ENCODE measurements at places on chromosomes 13 and 19.
A peak's percentile ranks its signal among the peaks of the same experiment; 100 is the strongest.

DNA sequence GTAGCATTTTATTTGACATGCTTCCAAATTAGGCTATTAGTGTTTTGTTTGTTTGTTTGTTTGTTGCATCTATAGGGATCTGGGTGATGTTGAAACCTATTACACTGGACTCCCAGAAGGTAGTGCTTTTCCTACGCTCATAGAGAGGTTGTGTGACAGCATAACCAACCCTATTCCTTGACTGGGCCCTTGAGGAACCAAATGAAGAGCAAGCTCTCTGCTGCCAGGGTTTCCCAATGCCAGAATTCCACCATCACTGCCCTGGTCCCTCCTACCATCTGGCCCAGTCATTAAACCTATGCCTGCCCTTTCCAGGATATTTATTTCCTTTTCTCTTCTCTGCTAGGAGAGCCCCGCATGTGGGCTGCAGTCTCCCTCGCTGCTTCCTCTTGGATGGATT is 210.6 kb downstream of the IRS2 start:
- no peak for DNase-seq

DNA sequence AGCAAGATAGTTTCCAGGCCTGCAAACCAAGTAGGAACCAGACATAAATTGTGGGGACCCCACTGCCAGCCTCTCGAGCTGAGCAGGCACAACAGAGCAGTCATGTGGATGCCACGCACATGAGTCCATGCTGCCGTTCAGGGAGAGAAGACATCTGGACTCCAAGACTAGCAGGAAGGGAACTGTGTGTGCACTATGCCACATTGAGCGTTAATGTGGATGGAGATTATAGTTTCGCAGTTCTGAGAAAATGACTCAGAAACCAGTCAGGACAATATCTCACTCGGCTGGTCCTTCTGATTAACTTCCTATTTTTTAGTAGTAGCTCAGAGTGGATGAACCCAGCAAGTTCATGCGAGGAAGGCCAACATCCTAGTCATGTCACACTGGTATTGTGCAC is 124.9 kb downstream of the CRYL1 start:
- peak; percentile 47 for DNase-seq

DNA sequence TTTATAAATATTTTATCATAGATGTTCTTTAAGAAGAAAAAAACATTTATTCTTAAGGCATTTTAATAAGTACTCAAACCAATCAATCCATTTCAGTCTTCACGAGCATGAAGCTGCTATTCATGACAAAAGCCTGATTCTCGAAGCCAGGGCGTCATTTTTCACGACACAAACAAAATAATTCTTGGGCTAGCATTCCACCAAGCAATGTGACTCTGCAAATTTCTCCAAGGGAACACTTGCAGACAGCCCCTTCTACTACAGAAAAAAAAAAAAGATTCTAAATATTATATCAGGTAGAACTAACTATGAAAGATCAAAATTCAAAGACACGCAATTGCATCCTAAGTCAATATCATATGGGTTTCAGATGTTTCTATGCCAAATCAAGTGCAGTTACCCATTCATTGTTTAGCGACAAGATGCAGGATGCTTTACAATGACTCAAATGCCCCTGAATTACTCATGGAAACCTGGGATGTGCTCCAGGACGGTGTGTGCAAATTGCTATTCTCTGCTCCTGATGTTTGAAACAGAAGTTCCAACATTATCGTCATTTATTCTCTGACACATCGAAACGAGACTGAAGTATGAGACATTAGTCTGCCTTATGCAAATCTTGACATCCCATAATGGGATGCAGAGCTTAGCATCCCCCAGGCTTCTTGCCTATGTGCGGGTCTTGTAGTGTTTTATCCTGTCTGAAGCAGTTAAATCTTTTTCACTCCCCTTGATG is 517.7 kb downstream of the MYO16 start:
- peak; percentile 80 for DNase-seq

DNA sequence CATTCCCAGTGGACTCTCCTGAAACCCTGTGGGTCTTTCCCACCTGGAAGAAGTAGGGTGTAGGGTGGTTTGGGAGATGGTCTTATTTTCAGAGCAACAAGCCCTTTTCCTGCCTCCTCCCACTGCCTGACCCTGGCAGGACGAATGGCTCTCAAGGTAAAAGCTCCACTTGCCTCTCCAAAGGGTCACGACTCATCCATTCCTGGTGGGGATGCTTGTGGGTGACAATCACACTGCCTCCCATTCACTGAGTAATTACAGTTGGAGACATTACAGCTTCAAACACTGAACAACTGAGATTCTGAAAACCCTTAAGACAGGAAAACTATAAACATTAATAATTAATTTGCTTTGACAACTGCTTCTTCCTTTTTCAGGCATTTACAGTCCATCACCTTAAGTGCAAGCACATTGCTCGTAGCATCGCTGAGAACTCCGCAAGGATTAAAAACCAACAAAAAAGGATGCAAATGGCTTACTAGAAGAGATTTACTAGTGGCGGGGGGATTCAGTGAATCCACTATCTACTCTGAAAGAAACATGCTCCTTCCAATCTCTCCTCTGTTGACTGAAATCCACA is 199.6 kb upstream of the IRS2 start:
- DNase-seq: no peak

- DNase-seq: no peak
These were observed 24.0 kb upstream of the ZNF573 start for GRCh38 chr19:37803249-37803840.

DNA sequence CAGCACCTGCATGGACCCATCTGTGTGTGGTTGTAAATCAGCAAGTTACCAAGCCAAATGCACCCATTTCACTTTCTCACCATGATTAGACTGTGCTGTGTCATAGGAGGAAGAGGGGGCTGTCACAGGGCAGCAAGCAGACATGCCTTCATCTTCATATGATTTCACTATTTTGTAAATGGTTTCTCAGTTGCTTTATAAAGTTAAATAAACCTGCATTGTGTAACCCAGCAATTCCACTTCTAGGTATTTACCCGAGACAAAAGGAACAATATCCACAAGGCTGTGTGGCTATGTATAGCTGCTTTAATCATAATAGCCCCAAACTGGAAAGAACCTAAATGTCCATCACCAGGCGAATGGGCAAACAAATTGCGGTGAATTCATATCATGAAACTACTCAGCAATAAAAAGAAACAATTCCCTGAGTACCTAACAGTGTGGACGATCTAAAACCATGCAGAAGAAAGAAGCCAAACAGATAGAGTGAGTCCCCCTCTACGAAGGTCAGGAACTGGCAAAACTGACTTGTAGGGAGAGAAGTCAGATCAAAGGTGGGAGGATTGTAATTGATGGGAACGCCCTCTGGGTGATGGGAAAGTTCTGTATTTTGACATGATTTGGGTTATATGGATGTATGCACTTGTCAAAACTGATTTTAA is 185.4 kb downstream of the COL4A1 start:
- DNase-seq: no peak

- no peak for DNase-seq
These were observed 4.5 kb upstream of the PRKD2 start for GRCh38 chr19:46721269-46722003.

DNA sequence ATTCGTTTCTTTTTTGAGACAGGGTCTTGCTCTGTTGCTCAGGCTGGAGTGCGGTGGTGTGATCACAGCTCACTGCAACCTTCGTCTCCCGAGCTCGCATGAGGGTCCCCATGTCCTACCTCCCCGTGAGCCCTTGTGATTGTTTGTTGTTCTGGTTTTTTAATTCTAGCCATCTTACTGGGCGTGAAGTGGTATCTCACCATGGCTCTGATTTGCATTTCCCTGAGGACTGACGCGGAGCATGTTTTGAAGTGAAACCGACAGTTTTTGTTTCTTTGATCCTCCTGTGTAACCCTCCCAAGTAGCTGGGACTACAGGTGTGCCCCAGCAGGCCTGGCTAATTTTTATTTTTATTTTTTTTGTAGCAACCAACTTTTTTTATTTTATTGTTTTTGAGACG is 21.7 kb downstream of the GNG7 start:
- no peak for DNase-seq

DNA sequence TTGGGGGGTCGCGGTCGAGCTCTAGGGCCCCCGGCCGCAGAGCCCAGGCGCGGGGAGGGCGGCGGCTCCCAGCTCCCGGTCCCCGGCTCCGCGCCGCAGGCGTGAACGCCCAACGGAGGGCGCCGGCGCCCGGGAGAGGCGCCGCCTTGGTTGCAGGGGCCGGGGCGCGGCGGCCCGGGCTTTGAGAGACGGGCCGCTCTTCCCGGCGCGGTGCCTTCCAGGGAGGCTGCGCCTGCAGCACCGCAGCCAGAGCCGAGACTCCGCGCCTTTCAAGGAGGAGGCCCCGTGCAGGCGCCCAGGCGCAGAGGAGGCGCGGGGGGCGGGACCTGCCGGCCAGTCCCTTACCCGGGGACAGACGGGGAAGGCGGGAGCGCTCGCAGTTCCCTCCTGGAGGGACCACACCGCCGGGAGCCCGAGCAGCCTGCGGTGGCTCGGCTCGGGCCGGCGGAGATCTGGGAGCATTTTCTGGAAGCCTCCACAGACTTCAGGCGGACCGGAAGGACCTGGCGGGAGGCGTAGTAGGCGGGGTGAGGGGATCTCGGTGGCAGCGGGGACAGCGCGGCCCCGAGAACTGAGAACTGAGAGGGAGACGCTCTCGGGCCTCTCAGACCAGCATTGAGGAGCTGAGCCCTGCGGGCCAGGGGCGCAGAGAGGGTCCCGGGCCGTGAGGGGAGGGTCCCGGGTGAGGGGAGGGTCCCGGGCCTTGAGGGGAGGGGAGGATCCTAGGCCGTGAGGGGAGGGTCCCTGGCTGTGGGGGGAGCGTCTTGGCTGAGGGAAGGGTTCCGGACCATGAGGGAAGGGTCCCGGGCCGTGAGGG is 25.5 kb upstream of the MCF2L start:
- peak; percentile 5 for DNase-seq

- DNase-seq: peak; percentile 98
These were observed 44.5 kb downstream of the ACTN4 start for GRCh38 chr19:38691938-38692457.

- DNase-seq: no peak
These were observed 182.9 kb upstream of the RXFP2 start for GRCh38 chr13:31556376-31556775.

DNA sequence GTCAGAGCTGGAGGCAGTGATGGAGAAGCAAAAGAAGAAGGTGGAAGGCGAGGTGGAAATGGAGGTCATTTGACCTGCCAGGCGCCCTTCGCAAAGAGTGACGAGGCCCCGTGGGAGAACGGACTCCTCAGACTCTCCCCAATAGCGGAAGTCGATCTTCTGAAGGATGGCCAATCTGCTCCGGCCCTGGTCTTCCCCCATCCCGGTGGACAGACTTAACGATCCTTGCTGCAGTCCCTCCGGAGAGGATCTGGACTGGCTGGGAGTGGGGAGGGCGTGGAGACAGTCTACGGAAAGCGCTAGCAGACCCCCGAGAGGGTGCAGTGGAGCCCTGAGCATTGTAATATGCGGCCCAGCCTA is 11.9 kb downstream of the EPS8L1 start:
- no peak for DNase-seq

DNA sequence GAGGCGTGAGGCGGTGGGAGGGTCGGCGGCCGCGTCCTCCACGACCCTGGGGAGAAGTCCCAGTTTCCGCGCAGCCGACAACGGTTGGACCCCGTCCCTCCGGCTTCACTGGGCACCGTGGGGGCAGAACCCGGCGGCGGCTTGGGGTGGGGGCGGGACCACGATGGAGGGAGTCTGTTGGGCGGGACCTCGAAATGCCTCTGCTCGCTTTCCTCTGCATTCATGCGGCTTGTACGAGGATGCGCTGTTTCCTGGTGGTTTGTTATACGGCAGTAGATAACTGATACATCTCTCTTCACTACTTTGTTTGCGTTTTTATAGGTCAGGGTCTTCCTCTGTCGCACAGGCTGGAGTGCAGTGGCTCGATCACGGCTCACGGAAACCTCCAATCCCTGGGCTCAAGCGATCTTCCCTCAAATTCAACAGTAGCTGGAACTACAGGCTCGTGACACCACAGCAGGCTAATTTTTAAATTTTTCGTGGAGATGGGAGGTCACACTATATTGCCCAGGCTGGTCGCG is 24.6 kb upstream of the ZNF846 start:
- peak; percentile 41 for DNase-seq

DNA sequence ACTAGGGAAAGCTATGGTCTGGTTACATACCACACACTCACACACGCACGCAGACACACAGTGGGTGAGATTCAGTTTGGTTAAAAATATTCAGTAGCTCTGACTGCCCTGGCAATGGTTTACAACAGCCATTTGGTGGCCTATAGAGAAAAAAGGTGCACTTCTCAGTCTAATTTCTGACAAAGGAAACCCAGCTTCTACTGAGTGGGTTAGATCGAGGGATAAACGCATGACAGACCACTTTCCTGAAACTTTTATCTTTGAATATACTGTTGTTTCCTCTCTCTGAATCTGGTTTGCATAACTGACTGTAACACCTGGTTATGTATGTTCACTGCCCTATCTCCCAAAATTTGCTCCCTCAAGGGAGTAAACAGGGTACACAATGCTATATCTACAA is 2.5 kb downstream of the LIG4 start:
- DNase-seq: no peak

- no peak for DNase-seq
These were observed 216 bp downstream of the SH2D3A start for GRCh38 chr19:6767081-6767356.

DNA sequence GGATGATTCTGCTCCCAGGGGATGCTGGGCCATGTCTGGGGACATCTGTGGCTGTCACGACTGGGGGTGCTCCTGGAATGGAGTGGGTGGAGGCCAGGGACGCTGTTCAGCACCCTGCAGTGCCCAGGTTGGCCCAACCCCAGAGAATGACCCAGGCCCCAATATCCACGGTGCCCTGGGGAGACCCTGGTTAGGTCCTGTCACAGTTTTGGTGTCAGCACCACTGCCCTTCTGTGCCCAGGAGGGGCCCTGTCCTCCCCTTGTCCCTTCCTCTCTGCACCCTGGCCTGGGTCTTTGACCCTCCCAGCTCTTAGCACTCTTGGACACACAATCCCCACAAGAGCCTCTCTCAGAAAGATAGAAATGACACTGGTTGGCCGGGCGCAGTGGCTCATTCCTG is 85.3 kb downstream of the GADD45B start:
- no peak for DNase-seq

DNA sequence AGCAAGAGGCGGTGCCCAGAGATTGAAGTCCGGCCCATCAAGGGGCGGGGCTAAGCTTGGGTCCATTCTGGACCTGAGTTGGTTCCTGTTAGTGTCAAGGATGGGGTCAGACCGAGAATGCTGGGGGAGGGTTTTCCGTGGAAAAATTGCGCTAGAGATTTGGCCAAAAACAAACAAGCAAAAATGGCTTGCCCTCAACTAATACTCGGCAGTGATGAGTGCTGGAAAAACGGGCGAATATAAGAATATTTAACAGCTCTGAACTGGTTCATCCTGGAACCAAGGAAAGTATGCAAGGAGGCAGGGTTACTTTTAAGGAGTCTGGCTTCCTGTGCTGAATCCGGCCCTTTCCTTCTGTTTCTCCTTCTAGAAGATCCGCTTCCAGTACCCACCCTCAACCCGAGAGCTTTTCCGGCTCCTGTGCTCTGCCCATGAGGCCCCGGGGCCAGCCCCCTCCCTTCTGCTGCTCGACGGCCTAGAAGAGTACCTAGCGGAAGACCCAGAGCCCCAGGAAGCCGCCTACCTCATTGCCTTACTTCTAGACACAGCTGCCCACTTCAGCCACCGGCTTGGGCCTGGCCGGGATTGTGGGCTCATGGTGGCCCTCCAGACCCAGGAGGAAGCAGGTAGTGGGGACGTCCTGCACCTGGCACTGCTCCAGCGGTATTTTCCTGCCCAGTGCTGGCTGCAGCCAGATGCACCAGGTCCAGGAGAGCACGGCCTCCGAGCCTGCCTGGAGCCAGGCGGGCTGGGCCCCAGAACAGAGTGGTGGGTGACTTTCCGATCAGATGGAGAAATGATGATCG is 880 bp downstream of the SWSAP1 start:
- no peak for DNase-seq

Measured in fibroblast of the aortic adventitia (primary cell).